ENCODE measurements at places on chromosomes 5 and 9.

- peak; percentile 98 for DNase-seq
Observed at GRCh38 chr5:141618804-141619554, at the start of gene DIAPH1. Gene DIAPH1 (minus strand): TSS chr5:141619000. CDS start chr5:141618914, 86 bp downstream.

DNA sequence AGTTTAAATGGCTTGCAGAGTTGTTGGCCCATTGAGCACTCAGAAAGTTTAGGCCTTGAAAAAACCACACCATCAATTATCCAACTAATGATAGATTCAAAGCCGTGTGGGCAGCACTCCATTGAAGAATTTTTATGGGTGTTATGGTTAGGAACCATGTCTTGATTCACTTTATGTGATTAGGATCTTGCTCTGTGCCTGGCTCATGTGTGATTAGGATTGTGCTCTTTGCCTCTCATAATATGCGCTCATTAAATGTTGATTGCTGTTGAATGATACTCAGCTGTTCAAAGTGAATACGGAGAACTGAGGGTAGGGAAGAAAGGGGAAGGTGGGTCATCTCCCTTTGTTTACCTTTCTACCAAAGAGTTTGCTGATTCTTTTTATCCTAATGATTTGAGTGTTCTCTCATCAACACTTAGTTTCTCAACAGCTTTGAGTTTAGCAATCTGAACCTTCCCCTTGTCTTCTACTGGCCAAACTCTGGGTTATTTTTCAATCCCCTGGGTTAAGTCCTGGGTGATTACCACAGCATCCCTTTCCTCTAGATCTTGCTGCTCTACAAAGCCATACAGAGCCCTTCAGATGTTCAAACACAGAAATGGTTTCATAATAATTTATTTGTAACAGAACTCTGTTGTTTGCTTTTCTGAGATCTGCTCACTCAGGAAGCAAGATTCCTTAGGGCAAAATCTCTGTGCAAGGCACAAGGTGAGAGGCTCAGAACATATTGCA lies 668.8 kb upstream of the RGMB start:
- no peak for DNase-seq

GRCh38 chr5:152404494-152404893 lies 585 bp downstream of the NMUR2 start:
- DNase-seq = no peak

DNA sequence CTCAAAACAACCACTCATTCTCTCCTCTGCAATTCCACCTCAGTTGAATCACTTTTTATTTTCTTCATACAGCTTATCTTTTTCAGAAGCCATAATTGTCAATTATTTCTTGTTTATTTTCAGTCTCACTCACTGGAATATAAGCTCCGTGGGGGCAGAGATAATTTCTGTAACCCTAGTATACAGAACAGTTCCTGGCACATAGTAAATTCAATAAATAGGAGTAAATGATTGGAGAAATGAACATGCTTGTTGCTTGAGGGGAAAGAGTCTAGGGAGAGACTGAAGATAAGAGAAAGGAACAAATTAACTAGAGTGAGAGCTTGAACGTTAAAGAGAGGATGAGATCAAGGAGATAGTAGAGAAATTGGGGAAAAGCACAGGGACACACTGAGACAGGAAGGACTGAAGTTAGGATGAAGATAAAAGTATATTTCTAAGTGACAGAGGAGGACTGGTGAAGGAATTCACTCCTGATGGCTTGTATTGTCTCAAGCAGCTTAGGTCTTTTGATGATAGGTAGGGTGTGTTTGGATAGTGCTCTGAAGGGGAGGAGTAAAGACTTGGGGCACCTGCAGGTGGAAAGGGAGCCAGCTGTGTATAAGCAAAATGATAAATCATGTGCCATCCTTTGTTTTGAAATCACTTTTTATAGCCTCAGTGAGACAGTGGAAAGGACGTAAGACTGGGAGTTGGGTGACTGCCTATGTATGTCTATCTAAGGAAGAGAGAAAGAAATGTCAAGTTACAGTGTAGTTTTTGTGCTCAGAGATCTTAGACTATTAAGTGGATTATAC lies 2.2 kb downstream of the NAA35 start:
- no peak for DNase-seq

DNA sequence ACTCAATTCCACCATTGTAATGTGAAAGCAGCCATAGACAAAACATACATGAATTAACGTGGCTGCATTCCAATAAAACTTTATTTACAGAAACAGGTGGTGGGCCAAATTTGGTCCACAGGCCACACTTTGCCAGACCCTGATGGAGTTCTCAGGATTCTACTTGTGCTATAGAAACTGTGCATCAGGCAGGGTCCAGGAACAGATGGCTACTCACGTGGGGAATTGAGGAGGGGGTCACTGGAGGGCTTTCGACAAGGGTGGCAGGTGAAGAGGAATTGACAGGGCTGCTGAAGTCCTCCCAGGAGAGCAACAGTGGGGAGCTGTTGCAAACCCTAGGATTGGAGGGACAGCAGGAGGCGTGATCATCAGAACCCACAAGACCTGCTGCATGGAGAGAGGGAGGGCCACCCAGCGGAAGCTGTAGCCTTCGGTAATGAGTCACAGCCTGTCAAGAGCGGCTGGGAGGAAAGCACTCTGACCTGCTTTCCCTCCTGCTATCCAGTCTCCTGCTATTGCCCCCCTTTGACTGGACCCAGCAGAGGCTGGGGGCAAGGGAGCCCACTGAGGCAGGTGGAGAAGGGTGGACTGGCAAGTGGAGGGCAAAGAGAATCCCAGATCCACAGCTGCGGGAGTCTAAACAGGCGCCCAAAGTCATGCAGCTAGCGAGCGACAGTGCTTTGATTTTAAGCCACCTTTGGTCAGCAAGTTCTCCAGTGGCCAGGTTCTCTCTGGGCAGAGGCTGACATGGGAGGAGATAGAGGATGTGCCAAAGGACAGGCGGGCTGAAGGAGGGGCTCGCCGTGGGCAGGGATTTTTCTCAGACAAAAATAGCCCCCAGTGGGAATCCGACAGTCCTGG lies 138.3 kb upstream of the SMIM23 start:
- peak; percentile 53 for DNase-seq

DNA sequence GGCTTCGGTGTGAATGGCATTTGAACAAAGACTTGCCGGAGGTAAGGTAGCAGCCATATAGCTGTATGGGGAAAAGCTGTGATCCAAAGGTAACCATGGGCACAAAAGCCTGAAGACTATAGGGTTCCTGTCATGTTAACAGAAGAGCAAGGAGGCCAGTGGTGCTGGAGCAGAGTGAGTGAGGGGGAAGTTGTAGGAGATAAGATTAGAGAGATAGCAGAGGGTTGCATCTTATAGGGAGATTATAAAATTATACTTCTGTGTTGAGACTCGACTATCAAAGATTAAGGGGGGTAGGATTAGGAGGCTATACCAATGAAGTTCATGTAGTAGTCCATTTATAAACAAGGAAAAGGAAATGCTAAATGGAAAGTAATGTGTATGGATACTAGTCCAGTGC lies 3.3 kb downstream of the NCBP1 start:
- no peak for DNase-seq

- DNase-seq = no peak
Observed at GRCh38 chr9:38062498-38063362, 6.3 kb downstream of the SHB start.

- DNase-seq = no peak
Observed at GRCh38 chr5:170757182-170757601, 26.3 kb upstream of the GABRP start.

DNA sequence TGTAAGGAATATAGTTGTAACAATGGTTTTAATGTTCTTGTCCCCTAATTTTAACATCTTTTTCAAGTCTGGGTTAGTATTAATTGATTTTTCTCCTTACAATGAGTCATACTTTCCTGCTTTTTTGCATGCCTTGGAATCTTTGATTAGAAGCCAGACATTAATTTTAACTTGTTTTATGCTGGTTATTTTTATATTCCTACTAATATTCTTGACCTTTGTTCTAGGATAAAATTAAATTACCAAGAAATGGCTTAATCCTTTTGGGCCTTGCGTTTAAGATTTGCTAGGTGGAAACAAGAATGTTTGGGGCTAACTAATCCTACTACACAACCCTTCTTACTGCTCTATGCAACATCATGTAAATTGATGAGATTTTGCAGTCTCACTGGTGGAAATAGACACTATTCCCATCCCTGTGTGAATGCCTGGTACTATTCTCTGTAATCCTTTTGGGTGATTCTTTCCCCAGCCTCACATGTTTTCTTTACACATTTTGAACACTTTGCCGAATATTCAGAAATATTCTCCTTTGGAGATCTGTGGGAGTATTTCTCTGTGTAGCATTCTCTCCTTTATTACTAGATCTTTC lies 47.2 kb downstream of the ZCCHC7 start:
- no peak for DNase-seq
